Pons (tissue), 1 donor: ENCODE measurements at places on chromosomes 2 and 18.

- DNase-seq, result no peak
Measured at GRCh38 chr2:100063459-100063953, 78.9 kb downstream of the AFF3 start.

GRCh38 chr2:16725549-16725948, 59.9 kb upstream of the CYRIA start:
- DNase-seq, result no peak

GRCh38 chr2:152376968-152377367, 42.0 kb downstream of the FMNL2 start:
- DNase-seq, result no peak

- DNase-seq, result peak; percentile 28
Measured at GRCh38 chr2:41020358-41020757, 568.5 kb upstream of the SLC8A1 start.

DNA sequence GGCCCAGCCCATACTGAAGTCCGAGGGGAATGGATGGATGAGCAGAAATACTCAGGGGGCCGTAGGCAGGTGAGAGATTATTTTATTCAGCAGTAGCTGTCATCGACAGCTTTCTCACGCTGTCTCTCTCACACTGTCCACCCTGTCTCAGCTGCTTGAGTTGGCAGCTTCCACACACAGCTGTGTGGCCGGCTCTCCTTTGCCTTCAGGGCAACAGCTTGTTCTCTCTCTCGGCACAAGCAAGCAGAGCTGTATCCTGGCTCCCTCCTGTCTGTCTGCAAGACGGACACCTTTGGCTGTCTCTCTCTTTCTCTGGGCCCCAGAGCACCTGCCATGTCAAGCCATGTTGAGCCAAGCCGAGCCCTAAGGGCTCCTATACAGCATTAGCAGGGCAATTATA, 9.8 kb upstream of the PAPOLG start:
- no peak for DNase-seq

- DNase-seq, result peak; percentile 47
Measured at GRCh38 chr2:128577141-128577930, 258.7 kb upstream of the HS6ST1 start.

DNA sequence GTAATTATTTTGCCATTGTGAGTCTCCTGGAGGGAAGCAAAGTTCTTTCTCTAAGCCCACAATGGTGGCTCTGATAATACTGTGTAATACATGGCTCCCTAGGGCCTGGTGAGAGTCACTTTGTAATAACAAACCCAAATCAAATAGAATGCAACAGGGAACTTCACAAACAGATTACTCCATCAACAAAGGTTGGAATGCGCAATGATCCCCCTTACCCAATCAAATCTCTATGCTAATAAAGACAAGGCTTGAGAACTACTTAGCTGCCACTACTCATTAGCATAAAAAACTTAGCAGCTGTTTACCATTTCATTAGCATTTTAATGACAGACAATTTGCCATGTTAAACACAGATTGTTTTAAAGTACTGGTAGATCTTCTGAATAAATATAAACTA, 285.6 kb upstream of the SESTD1 start:
- no peak for DNase-seq

DNA sequence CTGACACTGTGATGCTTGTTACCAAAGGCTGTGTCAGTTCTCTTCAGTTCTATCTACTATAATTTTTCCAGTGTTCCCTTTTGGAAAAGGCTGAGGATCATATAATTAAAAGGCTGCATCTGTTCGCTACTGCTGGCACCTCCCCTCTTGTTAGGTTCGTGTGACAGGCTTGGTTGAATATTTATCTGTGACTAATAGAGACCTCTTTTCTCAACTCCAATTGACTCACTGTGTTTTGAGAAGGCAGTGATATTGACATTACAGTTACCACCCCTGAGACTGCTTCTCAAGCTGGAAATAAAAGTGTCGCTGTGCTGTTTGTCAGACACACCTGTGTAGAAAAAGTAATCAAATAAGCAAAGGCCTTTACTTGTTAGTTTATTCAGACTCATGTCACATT, 205.5 kb upstream of the KCNH7 start:
- DNase-seq, result no peak

- no peak for DNase-seq
Measured at GRCh38 chr2:113258471-113259147, 20.1 kb downstream of the PAX8 start.

GRCh38 chr2:219603771-219604170, 6.1 kb downstream of the STK11IP start:
- peak; percentile 54 for DNase-seq

- no peak for DNase-seq
Measured at GRCh38 chr18:28159055-28159454, 17.9 kb downstream of the CDH2 start.

DNA sequence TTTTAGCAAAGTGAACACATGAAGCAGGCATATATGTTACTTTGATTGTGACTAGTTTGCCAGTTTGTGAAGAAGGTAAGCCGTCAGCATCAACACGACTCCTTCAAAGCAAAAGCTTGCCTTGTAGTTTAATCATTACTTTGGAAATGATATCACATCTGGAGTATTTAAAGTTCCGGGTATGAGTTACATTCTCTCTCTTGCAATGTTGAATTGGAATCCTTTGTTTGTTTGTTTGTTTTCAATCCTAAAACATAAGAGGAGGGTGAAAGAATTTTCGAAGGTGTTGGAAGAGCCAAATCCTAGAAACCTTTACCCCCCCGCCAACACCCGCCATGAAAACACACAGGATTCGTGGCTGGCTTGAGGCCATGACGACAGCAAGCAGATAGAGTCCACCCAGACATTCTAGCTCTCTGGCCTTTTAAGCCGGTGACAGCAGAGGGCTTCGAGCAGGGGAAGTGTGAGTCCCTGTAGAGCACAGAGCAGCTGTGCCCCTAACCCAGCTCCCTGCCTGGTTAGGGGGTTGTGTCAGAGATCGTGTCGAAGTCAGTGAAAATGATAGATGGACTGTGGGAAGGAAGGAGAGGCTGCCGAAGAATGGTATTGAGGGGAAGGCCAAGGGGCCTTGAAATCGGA, 103.8 kb upstream of the SMIM21 start:
- DNase-seq, result no peak

DNA sequence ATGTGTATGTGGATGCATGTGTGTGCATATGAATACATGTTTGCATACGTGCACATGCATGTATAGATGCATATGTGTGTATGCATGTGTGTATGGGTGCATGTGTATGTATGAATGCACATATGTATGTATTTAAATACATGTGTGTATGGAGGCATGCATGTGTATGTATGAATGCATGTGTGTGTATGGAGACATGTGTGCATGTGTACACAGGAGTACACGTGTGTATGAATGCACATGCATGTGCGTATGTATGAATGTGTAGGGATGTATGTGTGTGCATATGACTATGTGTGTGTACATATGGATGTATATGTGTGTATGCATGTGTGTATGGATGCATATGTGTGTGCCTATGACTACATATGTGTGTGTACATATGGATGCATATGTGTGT, 51.9 kb downstream of the DCDC2C start:
- no peak for DNase-seq

DNA sequence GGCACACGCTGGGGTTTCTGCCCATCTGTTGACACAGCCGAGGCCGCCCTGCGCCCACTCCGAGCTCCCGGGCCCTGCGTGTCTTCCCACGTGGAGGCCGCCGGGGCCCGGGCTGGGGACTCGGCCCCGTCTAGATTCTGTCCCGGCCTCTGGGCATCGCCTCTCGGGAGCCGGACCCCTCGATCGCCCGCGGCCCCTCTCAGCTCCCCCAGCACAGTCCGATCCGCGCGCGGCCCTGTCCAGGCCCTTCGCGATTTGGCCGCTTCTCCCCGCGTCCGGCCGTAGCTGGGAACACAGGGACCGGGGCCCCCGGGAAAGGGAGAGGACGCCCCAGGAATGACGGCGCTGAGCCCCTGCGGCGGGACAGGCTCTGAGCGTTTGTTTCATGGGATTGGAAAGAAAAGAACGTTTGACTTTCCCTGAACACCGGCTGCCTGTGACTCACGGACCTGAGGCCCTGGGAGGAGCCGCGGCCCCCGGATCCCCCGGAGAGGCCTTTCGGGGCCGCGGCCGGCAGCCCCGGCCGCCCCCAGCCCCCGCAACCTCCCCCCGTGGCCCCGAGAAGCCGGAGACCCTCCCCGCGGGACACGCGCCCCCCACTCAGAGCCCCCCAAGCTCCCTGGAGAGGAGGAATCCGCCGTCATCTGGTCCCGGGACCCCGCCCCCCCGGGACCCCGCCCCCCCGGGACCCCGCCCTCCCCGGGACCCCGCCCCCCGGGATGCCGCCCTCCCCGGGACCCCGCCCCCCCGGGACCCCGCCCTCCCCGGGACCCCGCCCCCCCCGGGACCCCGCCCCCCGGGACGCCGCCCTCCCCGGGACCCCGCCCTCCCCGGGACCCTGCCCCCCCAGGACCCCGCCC, 62.7 kb upstream of the CTDP1 start:
- DNase-seq, result no peak

- DNase-seq, result no peak
Measured at GRCh38 chr2:220198896-220199295, 571.5 kb downstream of the SLC4A3 start.

GRCh38 chr18:26483633-26484032, 64.7 kb downstream of the KCTD1 start:
- no peak for DNase-seq

DNA sequence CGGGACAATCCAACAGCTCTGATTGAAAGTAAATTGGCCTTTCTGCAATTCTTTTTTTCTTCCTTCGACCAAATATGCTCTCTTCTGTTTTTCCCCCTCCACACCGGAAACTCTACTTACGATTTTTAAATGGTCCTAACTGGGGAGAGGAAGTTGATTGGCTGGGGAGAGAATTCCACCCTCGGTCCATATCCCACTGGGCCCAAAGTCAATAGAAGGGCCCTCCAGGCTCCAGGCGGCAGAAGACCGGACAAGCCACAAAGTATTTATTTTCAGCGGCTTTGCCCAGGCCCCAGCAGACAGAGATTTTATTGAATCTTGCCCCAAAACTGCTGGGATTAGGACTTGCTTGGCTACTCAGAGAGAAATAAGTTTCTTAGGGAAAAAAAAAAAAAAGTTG, 37.1 kb upstream of the SMAD7 start:
- DNase-seq, result no peak

DNA sequence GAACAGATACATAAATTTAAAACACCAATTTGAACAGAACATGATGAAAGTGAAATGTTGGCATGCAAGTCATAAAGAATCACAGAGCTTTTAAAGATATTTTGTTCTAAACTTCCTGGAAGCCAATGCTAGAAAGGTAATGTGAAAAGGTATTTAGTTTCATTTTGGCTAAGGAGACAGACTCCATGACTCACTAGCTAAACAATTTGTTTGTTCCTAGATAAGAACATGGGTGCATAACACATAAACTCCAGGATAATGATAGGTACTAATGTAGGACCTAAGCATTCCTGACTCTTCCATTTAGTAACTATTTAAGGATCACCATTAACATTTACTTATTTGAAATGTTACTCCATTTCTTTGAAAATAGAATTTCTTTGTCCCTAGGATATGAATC, 292.5 kb upstream of the CNTNAP5 start:
- no peak for DNase-seq

DNA sequence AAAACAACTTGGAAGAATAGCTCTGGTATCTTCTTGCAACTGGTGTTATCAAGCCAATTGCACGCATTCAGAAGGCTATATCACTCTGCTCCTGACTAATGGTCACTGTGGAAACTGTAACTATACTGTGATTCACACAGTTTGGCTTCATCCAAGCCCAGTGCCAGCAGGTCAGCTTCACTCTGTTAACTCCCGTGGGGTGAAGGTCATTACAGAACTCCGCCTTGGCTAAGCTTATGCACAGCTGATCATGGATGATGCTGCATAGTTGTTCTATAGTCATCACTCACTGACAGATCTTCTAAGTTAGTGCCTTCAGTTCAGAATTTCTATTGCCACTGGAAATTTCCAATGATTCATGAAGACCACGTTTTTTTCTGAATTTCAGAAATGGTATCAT, 497.2 kb upstream of the NETO1 start:
- DNase-seq, result no peak

- DNase-seq, result peak; percentile 55
Measured at GRCh38 chr18:37778417-37779165, 213.0 kb upstream of the CELF4 start.

- no peak for DNase-seq
Measured at GRCh38 chr2:193966590-193966989, 1690.4 kb upstream of the SLC39A10 start.
